ENCODE measurements at places on chromosomes 4 and X.

DNA sequence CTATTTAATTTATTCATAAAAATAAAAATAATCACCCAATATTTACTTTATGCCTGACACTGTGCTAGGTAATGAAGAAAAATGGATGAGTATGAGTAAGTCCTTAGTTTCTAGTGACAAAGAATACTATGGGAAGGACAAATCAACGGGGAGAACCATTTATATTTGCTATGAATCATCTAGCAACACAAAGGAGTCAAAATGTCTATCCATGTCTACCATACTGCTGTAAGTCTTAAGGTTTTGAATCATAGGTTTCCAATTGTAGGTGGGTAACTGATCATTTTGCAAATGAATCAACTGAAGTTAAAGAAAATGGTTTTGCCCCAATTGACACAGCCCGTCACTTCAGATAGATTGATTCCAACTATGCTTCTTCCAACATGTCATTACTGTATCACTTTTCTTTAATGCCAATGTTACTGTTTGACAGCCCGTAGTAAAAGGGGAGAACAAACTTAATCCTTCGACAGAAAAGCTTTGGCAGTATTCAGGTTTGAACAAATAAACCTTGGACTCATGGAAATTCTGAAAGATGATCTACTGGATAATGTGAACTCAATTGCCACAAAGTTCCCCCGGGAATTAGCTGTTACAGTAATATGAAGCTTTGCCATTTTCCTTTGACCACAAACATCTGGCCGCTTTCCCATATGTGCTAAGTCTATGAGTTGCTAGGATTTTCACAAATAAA, 3.2 kb downstream of the TDO2 start:
- no peak for DNase-seq

DNA sequence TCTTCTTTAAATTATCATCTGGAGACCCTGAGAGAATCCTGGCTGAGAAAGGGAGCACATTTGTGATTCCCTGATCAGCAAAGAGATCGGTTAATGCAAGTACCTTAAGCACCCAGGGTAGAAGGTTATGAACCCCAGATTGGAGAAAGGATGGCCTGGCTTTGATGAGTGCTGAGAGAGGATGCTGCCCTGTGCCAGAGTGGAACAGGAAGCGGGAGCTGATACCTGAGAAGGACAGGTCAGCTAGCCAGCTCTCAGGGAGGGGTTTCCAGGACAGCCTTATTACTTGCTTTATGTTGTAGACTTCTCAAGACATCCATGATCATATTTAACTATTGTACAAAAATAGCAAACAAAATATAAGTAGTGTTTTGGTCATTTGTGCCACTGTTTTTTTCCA, 141.9 kb downstream of the GATB start:
- no peak for DNase-seq

- DNase-seq = no peak
These were observed 477 bp downstream of the SLC35A2 start for GRCh38 chrX:48910926-48911411.

- no peak for DNase-seq
These were observed 1.1 kb downstream of the HCFC1 start for GRCh38 chrX:153970357-153971123.

- no peak for DNase-seq
These were observed 53.7 kb downstream of the LNX1 start for GRCh38 chr4:53537606-53538005.

DNA sequence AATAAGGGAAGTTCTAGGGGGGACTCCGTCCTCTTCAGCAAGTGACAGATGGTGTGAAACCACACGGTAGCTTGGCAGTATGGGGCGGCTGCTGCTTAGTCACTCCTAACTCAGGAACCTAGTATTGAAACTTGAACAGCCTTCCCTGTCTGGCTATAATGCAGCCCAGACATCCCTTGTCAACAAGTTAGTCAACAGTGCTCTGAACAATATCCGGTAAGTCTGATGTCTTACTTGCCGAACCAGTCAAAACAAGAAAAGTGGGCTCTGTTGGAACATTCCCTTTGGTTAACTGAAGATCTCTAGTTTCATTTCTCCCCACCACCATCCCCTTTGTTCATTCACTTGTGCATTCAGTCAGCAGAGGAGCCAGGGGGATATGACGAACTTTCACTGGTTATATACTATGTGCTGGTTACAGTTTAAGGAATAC, 18.7 kb upstream of the CXCL13 start:
- DNase-seq = peak; percentile 67

DNA sequence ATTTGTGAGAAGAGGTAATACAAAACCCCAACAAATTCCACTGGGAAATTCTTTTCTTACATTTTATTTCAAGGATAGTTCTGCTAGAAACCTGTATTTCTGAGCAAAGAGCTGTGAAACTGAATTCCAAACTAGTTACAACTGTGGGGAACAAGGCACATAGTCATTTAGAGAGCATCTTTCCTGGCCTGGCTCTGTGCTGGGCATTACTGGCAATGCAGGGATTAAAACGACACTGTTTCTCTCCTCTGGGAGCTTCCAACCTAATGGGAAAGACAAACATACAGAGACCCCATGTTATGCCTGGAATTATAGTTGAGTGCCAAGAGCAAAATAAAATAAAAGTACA, 36.5 kb downstream of the SUPT20HL1 start:
- DNase-seq = no peak

GRCh38 chrX:150698981-150699380, 5.8 kb downstream of the MTMR1 start:
- no peak for DNase-seq

GRCh38 chr4:105093975-105094374, 52.7 kb upstream of the TET2 start:
- DNase-seq = no peak

DNA sequence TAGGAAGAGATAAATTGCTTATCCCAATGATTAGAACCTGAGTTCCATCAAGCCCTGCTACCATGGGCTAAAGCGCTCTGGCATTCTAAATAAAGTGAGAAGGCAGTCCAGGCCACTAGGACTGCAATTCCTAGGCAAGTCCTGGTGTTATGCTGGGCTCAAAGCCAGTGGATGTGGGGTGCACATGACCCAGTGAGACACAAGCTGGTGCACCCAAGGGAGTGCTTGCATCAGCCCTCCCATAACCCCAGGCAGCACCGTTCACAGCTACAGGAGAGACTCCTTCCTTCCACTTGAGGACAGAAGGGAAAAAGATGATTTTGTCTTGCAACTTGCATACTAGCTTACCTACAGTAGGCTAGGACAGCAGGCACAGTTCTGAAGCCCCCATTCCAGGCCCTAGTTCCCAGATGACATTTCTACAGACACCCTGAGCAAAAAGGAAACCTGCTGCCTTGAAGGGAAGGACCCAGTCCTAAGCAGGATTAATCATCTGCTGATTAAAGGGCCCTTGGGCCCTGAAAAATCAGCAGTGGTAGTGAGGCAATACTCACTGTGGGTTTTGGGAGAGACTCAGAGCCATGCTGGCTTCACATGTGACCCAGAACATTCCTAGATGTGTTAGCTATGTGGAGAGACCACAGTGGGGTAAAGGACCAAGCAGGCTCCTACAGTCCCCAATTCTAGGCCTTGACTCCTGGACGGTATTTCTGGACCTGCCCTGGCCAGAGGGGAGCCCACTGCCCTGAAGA, 77.8 kb downstream of the KLHL13 start:
- no peak for DNase-seq

DNA sequence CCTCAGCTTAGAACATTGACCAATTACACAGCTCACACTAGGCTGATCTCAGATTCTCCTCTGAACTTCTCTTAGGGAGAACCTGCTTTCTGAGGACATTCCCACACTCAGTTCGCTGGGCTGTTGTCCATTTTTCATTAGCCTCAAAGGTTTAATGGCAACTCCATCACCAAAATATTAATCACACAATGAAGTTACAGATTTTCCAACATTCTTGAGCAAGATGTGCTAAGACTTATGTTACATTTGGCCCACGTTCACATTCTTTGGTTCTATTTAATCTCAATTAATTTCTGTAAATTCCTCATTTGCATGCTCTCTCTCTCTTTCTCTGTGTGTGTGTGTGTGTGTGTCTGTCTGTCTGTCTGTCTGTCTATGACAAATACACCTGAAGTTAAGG, 82.3 kb upstream of the EDNRA start:
- no peak for DNase-seq

GRCh38 chrX:17025621-17026302, 79.3 kb downstream of the REPS2 start:
- DNase-seq = no peak

GRCh38 chr4:113783701-113784100, 22.2 kb upstream of the CAMK2D start:
- no peak for DNase-seq

DNA sequence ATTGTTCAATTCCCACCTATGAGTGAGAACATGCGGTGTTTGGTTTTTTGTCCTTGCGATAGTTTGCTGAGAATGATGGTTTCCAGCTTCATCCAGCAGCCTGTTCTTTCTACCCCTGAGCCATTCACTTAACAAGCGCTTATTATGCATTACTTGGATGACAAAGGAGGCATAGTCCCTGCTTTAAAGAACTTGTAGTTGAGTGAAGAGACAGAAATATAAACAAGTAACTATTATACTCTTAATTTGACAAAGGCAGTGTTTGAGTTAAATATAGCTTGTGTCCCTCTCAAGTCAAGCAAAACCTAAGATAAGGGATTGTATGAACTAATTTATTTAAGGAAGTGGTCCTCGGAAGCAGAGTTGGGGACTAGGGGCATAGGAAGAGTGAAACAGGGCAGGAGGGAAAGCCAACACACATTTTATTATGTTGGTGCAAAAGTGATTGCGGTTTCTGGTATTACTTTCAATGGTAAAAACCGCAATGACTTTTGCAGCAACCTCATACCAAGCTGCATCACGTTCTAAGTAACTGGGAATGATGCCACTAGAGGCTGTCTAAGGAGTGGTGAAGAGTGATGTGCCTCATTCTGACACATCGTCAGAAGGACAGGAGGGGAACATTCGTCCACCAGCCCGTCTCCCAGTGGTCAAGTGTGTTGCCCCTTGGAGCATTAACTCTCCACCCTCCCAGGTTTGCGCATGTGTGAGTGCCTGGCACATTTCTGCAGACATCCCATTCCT, 41.8 kb downstream of the QDPR start:
- DNase-seq = no peak

DNA sequence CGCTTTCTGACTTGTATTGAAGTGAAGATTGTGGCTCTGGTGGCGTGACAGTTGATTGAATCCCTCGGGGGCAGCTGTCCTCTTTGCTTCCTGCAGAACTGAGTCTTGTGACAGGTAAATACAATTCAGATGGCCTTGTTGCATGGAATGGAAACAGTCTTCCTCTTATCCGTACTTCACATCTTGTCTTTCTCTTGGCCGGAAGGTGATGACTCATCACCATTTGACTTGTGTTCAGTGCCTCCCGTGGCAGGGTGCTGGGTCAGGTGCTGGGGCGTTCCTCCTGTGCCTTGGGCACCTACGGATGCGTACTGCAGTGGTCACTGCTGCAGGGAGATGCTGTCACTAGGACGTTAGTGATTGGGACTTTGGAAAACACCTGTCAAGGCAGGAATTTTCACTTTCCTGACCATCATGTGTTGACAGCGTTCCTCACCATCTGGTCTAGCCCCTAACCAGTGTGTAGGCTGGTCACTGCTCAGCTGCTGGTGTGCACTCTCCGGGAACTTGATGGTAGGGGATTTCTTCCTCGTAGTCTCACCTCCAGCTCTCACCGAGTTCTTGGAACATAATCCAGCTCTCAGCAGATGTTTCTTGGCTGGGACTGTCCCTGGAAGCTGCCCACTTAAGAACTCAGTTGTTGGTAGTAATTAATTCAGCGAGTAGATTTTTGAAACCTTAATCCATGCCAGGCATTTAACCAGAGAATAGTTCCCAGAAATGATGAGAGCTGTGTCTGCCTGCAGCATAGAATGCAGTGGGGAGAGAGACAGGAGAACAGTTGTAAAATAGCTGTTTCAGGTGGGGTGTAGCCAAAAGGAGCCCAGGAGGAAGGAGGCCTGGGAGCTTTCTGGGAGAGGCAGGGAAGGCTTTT, 7.2 kb downstream of the TBC1D14 start:
- DNase-seq = peak; percentile 50

GRCh38 chr4:127624173-127624572, 8.6 kb upstream of the INTU start:
- no peak for DNase-seq

DNA sequence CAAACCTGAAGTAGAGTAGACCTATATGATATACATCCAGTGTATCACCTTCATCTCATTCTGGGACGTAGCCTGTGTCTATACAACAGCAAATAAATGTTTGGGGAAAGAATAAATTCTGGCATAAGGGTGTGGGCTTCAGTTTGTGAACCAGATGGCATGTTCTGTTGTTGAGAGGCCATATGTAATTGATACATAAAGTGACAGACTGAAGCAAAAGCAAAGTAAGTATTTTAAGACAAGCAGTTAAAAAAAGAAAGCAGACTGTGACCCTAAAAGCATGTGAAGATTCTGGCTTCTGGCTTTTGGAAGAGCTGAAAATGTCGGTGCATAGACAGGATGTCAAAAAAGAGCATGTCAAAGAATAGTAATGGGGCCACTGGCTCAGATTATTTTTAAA, 22.9 kb downstream of the MID2 start:
- no peak for DNase-seq

DNA sequence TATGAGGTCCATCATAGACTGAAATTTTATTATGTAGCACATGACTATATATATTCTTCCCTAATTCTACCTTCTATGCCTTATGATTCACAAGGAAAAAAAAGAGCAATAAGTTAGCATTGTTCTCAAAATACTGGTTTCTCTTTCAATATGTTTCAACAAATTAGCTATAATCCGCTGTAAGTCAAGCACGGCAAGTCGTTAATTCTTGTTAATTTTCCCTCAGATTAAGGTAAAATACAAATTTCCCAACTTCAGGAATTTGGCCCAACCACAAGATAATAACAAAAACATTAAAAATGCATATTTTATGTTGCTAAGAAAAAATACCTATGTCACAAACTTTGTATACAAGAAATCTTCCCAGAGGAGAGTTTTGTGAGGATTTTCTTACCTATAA, 296.5 kb upstream of the GALNTL6 start:
- DNase-seq = no peak

- no peak for DNase-seq
These were observed 110.8 kb upstream of the ATP8A1 start for GRCh38 chr4:42767669-42768068.

DNA sequence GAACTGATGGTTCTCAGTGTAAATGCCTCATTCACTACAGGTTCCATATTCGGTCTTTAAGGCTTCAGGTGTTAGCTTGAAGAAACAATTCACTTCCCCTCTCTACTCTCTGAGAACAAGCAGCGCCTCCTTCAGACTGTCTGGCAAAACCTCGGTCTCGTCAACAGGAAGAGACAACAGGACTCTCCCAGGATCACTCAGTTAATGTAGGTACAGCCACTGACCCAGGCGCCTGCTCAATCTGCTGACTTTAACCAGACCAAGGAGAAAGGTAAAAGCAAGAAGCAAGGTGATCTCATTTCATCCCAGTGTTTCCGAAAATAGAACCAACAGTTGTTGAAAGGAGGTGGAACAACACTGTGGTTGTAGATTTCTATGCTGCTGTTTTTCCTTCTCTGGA, 102.2 kb downstream of the SLC2A9 start:
- no peak for DNase-seq

DNA sequence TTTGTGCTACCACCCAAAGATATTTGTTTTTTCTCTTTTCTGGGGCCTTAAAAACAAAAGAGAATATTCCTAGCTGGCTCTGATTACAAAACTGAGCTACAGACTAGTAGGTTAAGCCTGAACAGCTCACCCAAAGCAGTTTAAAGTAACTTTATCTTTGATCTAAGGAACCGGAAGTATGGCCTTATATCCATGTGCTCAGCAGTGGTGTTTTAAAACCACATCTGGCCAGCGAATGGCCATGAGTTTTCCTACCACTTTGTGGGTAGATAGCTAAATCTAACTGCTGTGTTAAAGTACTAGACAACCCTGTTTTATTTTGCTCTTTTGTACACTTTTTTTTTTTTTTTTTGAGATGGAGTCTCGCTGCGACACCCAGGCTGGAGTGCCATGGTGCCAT, 24.6 kb downstream of the ADGRG4 start:
- no peak for DNase-seq
